ENCODE measurements at places on chromosomes 1 and 21.

- no peak for DNase-seq
Observed at GRCh38 chr1:179632868-179633267, 41.2 kb downstream of the TDRD5 start.

- no peak for DNase-seq
Observed at GRCh38 chr1:22877112-22877915, 95.4 kb downstream of the LACTBL1 start.

- no peak for DNase-seq
Observed at GRCh38 chr1:84853741-84854721, 39.0 kb downstream of the LPAR3 start.

DNA sequence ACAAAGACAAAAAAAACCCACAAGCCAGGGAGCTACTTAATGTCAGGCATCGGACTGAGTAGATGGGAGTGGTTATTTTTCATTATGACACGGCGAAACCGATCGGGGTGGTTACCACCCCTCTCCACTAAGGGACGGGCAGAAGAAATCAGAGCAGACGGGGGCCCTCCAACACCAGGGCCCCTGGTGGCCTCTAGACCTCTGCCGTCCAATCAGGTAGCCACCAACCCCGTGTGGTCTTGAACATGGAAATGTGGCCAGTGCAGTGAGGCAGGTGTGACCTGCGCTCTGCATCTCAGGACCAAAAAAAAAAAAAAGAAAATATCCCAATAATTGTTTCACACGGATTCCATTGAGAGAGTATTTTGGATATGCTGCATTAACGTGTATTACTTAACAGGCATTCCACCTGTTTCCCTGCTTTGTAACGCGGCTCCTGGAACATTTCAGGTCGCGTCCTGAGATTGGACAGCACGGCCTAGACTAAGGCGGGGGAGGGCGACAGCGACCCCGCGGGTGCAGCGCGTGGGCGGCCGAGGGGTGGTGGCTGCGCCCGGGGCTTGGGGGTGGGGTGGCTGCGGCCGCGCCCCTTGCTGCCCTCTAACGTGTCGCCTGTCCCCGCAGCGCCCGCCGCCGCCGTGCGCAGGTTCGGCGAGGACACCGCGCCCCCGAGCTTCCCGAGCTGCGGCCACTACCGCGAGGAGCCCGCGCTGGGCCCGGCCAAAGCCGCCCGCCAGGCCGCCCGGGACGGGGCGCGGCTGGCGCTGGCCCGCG lies 48.3 kb downstream of the SIM2 start:
- no peak for DNase-seq

GRCh38 chr1:167251472-167251871 lies 30.8 kb downstream of the POU2F1 start:
- no peak for DNase-seq

GRCh38 chr1:230922620-230923019 lies 54.3 kb upstream of the C1orf198 start:
- DNase-seq = no peak

GRCh38 chr1:205532026-205532898 lies 27.8 kb downstream of the CDK18 start:
- DNase-seq = no peak

DNA sequence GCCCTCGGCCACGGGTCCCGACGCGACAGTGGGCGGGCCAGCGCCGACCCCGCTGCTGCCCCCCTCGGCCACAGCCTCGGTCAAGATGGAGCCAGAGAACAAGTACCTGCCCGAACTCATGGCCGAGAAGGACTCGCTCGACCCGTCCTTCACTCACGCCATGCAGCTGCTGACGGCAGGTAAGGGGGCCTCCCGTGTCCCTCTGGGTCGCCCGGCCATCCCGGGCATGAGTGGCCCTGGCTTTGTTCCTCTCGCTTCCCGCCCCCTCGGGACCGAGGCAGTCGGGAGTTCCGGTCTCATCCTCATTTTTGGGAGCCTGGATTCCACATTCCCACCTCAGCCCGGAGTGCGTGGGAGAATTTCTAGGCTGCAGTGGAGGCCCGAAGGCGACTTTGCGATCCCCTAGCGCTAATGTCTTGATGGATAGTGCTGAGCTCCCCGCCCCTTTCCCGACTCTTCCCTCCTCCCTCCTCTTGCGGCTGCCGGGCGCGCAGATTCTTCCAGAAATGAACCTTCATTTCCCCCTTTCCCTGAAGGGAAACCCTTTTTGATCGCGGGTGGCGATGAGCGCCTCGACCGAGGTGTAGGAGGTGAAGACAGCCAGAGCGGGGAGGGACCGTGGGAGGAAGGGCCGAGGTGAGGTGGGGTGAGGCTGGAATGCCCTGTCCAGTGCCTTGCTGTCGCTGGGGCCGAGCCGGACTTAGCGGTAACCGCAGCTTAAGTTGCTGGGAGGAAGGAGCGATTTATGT lies 705 bp downstream of the KHDRBS1 start:
- DNase-seq = peak; percentile 28

GRCh38 chr1:53075761-53076163 lies 13.7 kb downstream of the PODN start:
- DNase-seq = no peak

DNA sequence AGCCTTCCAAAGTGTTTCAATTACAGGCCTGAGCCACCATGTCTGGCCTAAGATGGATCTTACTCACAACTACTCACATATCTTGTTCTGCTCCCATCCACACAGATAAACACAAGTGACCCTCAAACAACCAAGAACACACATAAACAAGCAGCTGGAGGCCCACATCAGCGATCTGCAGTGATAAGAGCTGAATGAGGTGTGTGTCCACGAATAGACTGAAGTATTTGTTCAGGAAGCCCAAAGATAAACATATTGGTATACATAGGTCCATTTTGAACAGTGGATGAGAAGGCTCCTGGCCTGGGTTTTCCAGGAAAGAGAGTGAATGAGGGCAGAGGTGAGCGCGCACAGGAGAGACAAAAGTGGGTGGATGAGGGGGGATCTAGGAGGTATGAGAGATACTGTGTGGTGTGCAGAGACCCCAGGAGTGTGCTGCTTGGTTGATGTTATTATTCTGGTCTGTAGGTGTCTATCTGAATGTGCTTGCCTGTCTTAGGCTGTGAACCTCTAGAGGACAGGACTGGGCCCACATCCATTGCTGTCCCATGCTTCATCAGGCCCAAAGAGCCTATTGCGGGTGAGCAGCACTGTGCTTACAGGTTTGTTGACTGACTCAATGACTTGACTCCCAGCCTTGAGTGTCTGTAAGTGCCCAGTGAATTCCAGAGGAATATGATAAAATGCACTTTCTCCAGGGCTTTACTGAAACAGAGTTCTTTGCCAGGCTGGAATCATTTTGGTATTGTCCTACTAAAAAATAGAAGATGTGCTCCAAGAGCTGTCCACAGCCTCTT lies 79.9 kb upstream of the ATP1A1 start:
- DNase-seq = no peak

GRCh38 chr1:207047505-207047904 lies 3.5 kb downstream of the YOD1 start:
- no peak for DNase-seq

- DNase-seq = no peak
Observed at GRCh38 chr1:34002810-34003209, 138.9 kb downstream of the HMGB4 start.

DNA sequence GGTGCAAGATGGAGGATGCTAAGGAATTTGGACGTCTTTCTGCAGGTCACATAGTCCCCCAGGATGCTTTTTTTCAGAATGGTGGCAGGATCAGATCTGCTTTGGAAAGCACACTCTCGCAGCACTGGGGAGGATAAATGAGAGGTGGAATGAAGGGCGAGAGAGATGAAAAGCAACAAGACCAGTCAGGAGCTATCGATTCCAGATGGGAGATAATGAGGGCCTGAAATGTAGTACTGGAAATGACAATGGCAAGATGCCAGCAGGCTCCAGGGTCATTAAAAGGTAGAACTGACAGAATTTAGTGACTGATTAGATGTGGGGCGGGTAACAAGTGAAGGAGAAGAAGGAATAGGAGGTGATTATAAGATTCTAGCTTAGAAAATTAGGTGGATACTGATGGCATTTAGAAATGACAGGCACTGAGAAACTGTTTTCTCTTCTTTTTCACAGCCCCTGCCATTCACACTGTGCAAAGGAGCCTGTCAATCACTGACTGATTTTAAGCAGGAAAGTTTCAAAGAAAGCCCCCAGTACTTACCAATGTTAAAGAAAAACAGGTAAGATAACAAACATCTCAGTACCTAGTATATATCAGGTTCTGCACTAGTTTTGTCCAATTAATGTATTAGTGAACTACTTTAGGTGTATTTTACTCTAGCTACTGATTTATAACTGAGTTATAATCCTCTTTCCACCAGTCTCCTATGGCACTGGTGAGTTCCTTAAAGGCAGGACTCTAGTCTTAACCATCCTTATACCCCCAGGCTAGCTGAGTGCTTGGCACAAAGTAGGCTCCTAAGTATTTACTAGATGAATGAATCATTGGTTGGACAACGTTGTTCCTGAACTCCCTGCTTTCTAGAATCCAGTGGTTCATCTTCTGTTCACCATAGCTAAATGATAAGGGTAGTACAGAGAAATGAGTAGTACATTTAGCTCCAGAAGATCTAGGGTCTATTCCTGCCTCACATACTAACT lies 9.2 kb downstream of the PIGM start:
- DNase-seq = no peak

DNA sequence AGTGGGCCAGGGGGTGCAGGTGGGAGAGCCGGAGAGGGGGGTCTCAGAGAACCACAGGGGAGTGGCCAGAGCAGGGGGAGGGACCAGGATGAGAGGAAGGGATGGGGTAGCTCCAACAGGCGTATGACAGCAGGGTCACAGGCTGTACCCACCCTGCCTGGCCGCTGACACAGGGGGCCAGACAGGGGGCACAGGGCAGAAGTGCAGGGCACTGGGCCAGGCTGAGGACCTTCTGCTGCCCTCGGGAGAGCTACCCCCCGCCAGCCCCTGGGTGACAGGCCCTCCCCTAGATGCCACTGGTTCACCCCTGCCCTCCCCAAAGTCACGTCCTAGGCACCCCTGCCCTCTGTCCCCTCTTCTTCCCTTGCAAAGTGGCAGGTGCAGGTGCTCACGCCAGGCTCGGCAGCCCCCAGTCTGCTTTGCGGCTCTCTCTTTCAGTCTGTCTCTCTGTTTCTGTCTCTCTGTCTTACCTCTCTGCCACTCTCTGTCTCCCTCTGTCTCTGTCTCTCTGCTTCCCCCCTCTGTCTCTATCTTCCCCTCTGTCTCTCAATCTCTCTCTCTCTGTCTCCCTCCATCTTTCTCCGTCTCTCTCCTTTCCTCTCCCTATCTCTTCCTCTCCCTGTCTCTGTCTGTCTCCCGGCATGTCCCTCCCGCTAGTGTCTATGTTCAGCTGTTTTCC lies 48.5 kb downstream of the WNT9A start:
- no peak for DNase-seq

- DNase-seq = no peak
Observed at GRCh38 chr1:103160281-103160680, 52.0 kb upstream of the COL11A1 start.

DNA sequence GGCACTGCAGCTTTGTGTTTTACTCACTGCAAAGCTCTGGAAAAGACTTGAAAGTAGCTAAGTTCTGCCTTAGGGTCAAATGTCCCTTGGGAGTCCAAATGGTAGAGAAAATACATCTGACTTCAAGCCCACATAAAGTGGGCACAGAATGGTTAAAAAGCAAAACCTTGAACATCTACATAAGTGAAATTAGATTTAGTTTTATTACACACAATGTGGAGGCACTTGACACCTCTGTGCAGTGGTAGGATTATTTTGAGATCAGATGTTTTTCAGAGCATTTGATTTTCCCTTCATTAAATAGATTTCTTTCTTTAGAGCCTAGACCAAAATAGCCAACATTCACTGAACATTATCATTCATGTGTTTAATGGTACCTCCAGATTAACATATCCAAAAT lies 11.2 kb upstream of the FCRL3 start:
- DNase-seq = no peak

DNA sequence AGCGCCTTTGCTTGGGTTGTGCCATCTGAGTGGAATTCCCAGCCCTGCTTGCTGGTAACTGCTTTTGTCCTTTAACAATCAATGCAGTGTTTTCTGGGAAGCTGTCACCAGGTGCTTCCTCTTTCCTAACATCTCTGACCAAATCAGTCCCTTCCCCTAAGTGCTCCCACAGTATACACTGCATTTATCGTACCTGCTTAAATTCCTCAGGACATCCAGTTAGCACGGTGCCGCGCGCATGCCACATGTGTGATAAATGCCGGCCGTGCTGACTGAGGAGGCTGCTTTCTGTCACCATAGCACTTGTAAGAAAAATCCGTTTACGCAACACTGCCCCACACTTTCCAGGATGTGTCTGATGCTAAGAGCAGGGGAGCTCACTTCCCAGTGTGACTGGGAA lies 115.4 kb downstream of the BCAR3 start:
- DNase-seq = no peak

DNA sequence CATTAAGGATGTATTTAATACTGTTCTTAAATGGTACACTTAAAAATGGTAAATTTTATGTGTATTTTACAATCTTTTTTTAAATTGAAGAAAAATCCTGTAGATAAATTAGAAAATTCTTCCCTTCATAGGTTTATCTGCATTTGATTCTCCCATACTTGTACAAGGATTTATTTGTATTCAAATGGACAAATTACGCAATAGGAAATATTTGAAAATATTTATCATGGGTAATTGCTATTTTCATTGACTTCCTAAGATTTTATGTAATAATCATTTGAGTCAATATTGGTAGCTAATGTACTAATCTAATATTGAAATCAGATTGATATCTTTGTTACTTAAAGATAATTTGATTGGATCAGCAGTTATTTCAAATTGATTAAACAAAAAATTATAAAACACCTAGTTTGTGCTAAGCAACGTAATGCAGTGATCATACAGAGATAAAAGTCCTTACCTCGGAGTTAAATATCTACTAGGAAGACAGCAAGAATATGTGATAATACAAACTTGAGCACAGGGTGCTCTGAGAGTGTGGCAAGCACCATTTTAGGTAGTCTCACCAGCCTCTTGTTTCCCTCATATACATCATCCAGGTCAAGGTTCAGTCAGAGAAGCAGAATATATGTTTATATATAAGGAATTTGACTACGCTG lies 11.3 kb upstream of the C1orf162 start:
- no peak for DNase-seq

GRCh38 chr1:246176126-246177024 lies 330.7 kb downstream of the SMYD3 start:
- DNase-seq = no peak

- DNase-seq = no peak
Observed at GRCh38 chr1:30313584-30313983, 409.8 kb downstream of the MATN1 start.

All from NCI-H2171 (cell line).